ENCODE measurements at places on chromosomes 1 and 21.

- no peak for DNase-seq
Measured at GRCh38 chr1:73096841-73097240, 814.5 kb upstream of the NEGR1 start.

- no peak for DNase-seq
Measured at GRCh38 chr1:186512698-186513457, 52.0 kb upstream of the PDC start.

- peak; percentile 84 for DNase-seq
Measured at GRCh38 chr1:108692724-108693655, 880 bp downstream of the PRPF38B start.

DNA sequence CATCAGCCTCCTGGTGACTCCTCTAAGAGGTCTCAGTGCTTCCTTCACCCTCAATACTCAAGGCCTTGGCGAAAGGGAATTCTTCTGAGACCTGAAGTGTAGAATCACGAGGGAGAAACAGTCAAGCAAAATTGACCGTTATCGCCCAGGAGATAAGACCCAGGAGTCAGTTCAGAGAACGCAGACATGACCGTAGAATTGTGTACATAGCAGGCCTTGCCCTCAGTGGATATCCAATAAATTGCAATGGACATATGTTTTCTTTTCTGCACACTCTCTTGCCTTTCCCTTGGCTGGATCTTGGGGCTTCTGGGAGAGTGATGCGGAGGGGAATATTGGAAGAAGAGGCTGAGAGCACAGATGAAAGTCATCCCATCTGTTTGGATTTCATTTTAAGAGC is 15.7 kb upstream of the ETS2 start:
- no peak for DNase-seq

DNA sequence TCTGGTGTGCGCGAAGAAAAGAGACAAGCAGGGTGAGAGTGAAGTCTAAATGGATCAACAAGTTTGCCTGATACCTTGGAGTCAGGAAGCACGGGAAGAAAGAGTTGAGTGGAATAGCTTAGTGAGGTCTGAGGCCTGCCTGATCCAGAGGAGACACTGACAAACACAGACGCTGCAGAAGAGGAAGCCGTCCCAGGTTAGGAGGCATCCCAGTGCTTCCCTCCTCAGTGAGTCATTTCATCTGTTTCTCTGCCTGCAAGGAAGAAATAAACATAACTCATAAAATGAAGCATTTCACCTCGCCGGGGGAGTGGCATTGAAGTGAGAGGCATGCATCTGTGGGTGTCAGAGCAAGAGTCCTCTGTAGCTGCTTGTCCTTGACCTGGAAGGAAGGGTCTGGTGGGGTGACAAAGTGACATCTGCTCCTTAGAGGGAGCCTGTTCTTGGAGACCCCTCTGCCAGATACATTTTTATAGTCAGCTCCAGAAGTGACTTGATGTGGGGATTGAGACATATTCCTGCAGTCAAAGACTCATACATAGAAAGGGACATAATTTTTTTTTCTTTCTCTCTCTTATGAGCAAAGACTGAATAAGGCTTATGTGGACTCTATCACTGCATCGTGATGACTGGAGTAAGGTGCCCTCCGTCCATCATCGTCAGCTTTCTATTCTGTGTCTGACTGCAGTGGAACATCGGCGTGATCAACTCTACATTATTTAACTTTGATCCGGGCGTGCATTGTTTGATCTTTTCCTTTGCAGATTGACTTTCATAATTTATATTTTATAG is 256.7 kb downstream of the KIF26B start:
- no peak for DNase-seq

- DNase-seq = no peak
Measured at GRCh38 chr1:92834617-92835016, 2.8 kb downstream of the RPL5 start.
